ENCODE measurements at places on chromosomes 2 and 18.

GRCh38 chr2:238700506-238701340 is 147.2 kb upstream of the TWIST2 start:
- no peak for DNase-seq

- no peak for DNase-seq
These were observed 80.9 kb downstream of the MGAT5 start for GRCh38 chr2:134334542-134335353.

DNA sequence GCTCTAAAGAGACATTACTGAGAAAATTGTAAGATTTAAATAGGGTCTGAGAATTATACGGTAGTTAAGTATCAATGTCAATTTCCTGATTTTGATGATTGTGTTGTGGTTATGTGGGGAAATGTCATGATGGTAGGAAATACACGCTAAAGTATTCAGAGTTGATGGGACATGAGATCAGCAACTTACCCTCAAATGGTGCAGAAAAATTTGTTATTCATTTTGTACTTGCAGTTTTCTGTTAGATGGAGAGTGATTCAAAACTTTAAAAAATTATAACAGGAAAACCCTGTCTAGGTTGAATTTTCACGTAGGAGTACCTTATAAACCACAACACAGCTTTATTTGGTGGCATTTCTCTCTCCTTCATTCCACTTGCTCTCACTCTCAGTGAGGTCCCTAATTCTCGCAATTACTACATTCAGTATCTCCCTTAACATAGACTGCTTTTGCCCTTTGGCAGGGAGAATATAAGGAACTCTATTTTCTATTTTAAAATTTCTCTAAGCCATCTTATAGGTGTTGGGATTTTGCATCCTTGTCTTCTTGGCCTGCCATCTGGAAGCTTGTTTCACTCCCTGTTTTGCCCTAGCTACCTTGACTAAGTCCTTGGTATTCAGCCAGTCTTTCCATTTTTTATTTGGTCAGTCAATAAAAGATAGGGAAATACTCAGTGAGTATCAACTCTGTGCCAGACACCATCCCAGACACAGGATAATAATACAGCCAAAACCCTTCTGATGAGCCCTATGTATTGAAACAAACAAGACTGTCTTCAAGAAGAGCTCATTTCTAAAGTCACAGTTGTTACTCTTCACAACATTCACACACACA is 550.6 kb upstream of the ACVR2A start:
- DNase-seq, result no peak

DNA sequence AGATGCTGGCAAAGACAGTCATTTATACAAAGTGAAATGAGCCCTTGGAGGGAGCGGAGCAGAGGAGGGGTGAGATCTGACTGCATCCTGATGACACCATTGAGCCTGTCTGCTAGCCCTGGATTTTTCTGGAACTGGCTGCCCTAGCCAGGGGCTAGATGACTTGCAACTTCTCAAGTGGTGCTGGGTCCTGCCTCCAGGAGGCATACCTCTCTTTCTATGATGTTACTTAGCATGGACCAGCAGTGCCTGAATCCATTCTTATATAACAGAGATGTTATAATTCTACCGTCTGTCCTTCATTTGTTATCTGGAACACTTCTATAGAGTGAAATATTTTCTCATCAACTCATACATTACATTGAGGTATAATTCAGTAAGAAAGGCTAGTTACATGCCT is 8.5 kb upstream of the TWIST2 start:
- DNase-seq, result no peak

DNA sequence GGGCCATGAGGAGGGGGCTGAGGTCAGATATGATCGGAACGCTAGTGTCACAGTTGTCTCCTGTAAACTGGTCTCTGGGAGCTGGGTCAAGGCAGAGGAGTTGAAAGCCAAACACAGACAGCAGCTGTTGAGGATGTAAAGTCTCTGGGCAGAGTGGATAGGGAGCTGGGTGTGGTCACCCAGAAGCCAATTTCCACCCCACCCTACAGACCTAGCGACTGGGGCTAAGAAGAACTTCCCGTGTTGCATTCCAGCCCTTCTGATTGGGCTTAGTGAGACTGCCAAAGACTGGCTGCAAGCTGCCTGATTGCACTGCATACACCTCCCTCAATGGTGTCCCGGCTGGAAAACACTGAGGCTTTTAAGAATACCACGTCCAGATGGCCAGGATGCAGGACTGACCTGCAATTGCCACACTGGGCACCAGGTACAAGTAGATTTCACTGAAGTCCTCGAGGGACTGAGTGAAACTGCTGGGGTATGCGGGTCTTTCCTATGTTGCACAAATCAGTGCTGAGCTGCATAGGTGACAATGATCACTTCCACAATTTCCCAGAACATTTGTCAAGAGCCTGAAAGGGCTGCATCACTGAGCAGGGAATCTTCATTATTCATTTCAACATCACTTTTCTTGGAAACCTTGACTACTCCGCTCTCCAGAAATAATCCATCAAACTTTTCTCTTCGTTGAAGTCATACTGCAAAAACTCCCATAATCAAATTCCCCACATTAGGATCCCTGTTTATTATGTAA is 43.1 kb upstream of the EML4 start:
- DNase-seq, result peak; percentile 53

DNA sequence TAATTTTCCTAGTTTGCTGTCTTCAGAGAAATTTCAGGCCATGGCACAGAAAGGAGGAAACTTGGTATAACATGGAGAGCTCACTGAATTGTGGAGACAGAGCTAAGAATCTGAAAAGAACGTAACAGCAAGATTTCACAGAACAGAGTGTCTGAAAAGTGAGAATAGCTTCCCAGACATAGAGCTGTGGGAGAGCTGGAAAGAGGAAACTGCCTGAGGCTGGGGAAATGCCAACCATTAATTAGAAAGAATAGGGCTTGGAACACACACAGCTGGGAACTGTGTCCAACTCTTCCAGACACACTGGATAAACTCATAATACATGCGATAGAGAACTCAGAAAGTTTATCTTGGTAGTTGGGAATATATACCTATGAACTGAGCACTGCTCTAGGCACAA is 51.6 kb upstream of the KYNU start:
- peak; percentile 4 for DNase-seq

DNA sequence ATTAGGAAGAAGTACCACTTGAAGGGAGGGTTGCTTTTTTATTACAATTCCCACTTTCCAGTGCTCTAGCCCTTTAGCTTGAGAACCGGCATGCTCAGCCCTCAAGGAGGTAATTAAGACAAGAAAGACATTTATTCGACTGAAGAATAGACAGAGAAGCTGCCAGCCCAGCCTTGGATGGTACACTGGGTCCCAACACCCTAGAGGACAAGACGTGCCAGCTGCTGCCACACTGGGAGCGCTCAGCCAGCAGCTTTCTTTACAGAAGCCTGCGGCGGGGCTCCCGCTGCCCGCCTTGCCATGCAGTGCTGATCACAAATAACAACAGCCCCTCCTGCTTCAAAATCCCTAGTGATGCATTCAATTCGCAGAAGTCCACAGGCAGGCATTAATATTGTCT is 746.3 kb upstream of the RAB6C start:
- DNase-seq, result no peak

DNA sequence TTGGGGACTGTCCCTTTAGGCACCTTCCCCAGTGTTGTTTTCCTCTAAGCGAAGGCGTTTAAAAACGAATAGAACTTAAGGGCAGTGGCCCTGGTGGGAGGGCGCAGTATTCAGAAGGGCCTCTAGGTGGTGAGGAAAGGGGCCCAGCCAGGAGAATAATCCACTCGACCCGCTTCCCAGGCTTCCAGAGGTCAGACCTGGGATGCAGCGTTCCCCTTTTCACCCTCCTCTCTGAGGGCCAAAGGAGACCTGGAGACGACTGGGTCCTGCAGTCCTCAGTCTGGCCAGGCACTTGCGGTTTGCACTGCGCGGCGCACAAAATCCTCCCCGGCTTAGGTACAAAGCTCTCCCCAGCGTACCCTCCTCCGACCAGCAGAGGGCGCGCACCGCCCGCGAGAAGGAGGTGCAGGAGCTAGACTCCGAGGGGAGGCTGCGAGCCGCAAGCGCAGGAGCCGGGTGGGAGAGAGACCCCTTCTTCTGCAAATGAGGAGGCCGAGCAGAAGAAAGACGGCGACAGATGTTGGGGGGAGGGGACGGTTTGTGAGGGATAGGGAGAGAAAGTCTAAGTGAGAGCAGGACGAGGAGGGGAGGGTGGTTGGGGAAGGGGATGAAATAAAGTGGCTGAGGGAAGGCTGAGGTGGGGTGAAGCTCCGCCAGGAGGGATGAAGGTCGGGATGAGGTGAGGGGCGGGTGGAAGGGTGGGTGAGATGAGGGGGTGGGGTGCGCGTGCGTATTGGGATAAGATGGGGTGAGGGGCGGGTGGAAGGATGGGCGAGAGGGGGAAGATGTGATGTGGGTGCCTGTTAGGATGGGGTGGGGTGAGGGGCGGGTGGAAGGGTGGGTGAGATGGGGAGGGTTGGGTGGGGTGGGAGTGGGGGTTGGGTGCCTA is 4.9 kb downstream of the FEV start:
- peak; percentile 66 for DNase-seq

DNA sequence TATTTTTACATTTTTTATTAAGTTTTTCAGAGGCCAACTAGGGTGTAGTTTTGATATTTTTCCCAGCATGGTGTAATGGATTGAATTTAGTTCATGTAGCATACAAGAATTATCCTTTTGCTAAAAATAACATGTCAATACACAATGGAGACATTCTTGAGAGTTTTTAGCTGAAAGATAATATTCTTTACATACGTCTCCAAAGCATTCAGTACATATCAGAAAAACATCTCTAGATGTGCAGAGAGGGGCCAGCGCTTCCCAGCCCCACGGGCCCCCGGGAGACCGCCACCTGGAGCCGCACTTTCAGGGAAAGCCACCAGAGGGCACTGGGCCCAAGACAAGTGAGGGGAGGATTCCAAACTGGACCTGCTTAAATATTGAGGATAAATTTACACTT is 499.4 kb downstream of the GALR1 start:
- DNase-seq, result no peak

DNA sequence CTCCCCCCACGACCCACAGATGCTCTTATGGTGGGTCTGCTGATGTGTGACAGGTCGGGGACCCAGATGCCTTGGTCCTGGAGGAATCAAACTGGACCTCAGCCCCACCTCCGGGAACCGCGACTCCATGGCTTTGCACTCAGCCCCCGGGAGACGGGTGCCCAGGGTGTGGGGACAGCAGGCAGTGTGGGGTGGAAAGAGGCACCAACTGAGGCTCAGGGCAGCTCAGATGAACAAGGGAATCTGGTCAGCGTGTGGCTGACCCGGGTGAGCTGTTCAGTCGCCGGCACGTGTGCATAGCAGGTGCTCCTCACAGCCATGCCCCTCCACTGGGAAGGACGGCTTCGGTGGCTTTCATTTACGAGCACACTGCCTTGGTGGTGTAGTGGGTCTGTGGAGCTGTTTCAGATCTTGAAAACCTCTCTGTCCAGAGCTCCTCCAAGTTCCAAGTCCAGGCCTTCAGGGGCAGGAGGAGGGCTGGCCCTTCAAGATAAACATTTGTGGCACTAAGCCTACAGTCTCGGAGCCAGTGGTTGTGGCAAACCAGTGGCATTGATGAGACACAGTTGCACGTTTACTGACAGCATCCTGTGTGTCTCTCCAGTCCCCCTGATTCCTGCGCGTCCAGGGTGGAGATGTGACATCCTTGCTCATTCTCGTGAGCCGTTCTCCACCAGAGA is 471.2 kb upstream of the HS6ST1 start:
- DNase-seq, result no peak

- DNase-seq, result no peak
These were observed 57.8 kb upstream of the SNTG2 start for GRCh38 chr2:892892-893291.

GRCh38 chr2:101149241-101150192 is 1.7 kb downstream of the TBC1D8 start:
- DNase-seq, result no peak

GRCh38 chr2:65477590-65477989 is 45.2 kb upstream of the SPRED2 start:
- no peak for DNase-seq

DNA sequence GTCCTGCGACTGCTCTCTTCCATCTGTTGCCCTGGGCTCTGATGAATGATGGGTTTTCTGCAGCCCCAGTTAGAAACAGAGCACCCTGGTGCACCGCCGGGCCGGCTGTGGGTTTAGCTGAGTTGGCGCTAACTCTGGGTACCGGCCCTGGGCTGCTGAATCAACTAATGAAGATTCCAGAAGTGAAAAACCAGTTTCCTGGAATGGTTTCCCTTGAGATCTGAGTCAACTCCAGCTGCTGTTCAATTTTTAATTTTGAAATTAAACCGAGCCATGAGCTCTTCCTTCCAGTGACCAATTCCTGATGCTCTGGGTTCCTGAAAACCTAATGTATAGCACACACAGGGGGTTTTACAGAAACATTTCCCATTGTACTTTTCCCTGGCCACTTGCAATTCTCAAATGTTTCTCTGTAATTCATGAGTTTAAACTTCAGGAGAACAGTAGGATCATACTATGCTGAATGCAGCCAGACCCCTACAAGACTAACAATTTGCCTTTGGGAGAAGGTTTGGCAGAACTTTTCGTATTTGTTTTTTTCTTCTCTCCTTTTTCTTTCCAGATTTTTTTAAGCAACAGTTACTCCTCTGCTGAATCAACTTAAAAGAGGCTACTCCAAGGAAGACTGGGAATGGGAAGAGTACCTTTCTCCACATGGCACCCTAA is 5.5 kb downstream of the COL6A3 start:
- peak; percentile 76 for DNase-seq

- peak; percentile 69 for DNase-seq
These were observed 22.4 kb upstream of the CCBE1 start for GRCh38 chr18:59719544-59720181.

DNA sequence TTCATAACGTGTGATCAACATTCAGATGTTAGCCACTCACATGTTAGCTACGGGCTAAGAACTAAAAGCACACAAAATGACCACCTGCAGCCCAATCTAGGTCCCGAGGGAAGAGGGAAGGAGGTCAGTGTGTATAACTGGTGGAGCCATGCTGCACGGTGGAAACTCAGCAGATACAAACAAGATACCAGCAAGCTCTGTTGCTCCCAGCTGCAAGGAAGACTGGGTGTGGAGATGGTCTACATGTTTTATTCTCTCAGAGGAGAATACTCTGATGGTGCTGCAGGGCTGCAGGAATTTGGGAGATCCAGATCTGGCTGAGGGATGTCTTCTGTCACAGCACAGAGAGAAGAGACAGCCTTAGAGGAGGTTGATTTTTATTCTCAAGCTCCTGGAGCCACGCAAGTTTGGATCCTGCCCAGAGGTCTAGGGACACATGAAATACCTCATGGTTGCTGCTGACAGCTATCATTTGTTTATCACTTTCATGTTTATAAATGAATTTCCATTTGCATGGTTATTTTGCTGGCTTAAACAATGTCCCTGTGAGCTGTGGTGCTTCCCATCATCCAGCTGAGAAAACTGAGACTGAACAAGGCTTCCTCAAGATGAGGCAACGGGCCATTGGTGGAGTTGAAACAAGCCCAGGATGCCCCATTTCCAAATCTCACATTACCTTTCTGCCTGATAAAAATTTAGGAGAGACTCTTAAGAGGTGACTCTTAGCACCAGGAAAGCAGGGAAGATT is 30.9 kb downstream of the RNF144A start:
- no peak for DNase-seq

GRCh38 chr2:218079943-218080913 is 11.2 kb downstream of the RUFY4 start:
- no peak for DNase-seq

GRCh38 chr2:160256507-160256906 is 56.4 kb upstream of the ITGB6 start:
- DNase-seq, result no peak

Measured in fibroblast of lung (primary cell).